ENCODE measurements at places on chromosomes 2 and 18. TPM values are rescaled to one million over a fixed set of nuclear protein-coding genes. Genes with fewer than 3 reads are reported as not detected.

Gene SP110
- 28.8 TPM for total RNA-seq

Gene ZNF397
- 44.2 TPM for total RNA-seq

Gene CCL20
- 0.36 TPM for total RNA-seq

Gene TMEM247
- total RNA-seq: not detected

Gene SCYGR4
- total RNA-seq: not detected

Gene ELOA2
- total RNA-seq: not detected

Gene TM4SF20
- total RNA-seq: not detected

Gene C1GALT1C1L
- 0.38 TPM for total RNA-seq

Gene CTAGE1
- 0.07 TPM for total RNA-seq

Gene MGAT4A
- total RNA-seq: 16.7 TPM

Gene ARHGAP28
- 161 TPM for total RNA-seq

Gene SLC39A6
- 42.7 TPM for total RNA-seq

Gene HAAO
- total RNA-seq: 23.3 TPM

Gene CNDP1
- total RNA-seq: 0.75 TPM

Gene IL1RN
- total RNA-seq: not detected

Gene SLC23A3
- 2.6 TPM for total RNA-seq

Gene RNF152
- total RNA-seq: 28.6 TPM

Gene ALS2
- total RNA-seq: 40.8 TPM

Gene GCKR
- total RNA-seq: not detected

Gene ARHGAP25
- 1.2 TPM for total RNA-seq

Gene EMILIN1
- total RNA-seq: 179 TPM

Gene SANBR
- total RNA-seq: 13.2 TPM

Gene NLRC4
- not detected for total RNA-seq
